ENCODE measurements at places on chromosomes 2 and 18.

GRCh38 chr2:24539258-24539657, 48.2 kb downstream of the NCOA1 start:
- no peak for DNase-seq

DNA sequence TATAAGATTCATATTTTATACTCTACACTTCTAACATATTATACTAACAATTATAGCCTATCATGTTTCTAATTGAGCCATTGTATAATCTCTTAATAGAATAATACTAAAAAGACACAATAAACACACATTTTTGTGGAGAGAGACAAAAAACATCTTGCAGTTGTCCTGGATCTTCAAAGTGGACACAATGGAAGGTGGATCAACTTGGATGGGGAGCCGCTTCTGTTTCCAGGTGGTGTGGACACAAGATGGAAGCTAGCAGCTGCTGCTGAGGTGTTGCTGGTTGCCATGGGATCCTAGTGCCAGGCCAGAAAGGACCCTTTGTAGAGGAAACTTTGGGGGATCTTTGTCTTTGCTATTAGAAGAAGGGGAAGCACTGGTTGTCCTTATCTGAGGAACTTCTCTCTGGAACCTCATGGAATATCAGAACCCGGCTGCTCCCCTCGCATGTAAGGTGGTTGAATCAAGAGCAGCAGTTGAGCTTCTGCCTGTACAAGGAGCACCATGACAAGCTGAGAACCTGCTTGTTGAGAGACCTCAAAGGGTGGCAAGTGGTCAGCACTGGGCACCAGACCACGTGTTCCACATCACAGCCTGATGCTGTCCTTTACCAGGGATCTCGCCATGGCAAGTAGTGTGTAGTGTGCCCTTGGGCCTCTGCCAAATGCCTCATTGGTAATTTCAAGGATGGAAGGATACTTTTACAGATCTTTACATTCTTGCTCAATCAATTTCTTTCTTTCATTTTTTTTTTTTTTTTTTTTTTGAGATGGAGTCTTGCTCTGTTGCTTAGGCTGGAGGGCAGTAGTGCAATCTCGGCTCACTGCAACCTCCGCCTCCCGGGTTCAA, 232.2 kb downstream of the MYCN start:
- no peak for DNase-seq

DNA sequence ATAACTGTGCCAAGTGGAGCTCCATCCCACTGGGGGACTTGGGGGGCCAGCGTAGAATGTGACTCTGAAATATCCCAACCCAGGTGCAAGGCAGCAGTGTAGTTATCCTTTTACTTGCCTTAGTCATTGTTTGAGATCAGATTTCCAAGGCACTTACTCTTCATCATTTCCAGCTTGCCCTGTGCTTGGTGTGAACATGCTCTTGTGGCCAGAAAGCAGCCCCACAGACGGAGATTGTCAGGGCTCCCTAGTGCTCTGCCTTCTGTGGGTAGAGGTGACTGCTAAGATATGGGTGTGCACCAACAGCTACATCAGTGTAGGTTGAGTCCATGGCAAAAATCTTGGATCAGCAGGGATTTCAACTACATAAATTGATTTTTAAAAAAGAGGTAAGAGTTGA, 2010.0 kb upstream of the PIK3C3 start:
- DNase-seq: no peak

GRCh38 chr2:234595829-234596228, 98.9 kb upstream of the ARL4C start:
- no peak for DNase-seq

- DNase-seq: no peak
Measured at GRCh38 chr18:13566941-13567746, 159.2 kb downstream of the FAM210A start.

- no peak for DNase-seq
Measured at GRCh38 chr2:37748541-37748940, 77.1 kb upstream of the CDC42EP3 start.

- DNase-seq: no peak
Measured at GRCh38 chr2:111117598-111118480, 2.9 kb upstream of the BCL2L11 start.

GRCh38 chr2:165950438-165950837, 3.1 kb downstream of the TTC21B start:
- DNase-seq: no peak
